Activated CD4-positive, CD25-positive, alpha-beta regulatory T cell treated with anti-CD3 and anti-CD28 coated beads, Interleukin-2, amount 50 U/mL, for 16 hours (primary cell): ENCODE measurements at places on chromosomes 7 and 10.

- no peak for DNase-seq
Observed at GRCh38 chr10:3671386-3671955, 113.5 kb downstream of the KLF6 start.

GRCh38 chr10:71223347-71224058 is 11.1 kb downstream of the UNC5B start:
- no peak for DNase-seq

- DNase-seq: no peak
Observed at GRCh38 chr7:3501671-3502070, 200.6 kb downstream of the SDK1 start.

DNA sequence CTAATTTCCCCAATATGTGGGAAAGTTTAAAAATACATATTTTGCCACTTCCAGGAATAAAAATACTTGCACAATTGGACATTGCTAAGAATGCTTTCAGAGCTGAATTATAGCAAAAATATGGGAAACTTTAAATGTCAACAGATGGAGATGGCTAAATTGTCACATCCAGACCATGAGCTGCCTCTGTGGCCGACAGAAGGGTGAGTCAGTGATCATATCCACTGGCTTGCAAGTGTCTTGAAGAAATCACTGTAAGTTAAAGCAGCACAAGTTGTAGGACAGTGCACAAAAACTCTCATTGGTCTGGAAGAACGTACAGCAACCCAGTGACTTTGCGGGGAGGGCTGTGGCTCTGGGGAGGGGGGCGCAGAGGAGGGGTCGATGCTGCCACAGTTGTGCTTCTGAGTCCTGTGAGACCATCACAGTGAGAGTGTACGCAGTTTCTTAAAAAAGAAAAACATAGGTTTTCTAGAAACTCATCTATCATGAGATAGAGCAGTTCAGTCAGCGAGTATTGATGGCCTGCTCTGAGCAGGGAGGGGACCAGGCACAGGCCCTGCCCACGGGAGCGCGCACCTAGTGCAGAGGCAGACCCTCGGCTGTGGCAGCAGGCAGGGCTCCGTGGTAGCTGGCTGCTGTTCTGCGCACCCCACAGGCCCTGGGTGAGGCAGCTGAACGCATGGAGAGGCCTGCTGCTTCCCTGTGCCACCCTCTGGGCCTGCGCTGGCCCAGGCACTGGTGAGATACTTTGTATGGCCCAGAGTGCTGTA is 25.5 kb downstream of the LRRC27 start:
- no peak for DNase-seq

DNA sequence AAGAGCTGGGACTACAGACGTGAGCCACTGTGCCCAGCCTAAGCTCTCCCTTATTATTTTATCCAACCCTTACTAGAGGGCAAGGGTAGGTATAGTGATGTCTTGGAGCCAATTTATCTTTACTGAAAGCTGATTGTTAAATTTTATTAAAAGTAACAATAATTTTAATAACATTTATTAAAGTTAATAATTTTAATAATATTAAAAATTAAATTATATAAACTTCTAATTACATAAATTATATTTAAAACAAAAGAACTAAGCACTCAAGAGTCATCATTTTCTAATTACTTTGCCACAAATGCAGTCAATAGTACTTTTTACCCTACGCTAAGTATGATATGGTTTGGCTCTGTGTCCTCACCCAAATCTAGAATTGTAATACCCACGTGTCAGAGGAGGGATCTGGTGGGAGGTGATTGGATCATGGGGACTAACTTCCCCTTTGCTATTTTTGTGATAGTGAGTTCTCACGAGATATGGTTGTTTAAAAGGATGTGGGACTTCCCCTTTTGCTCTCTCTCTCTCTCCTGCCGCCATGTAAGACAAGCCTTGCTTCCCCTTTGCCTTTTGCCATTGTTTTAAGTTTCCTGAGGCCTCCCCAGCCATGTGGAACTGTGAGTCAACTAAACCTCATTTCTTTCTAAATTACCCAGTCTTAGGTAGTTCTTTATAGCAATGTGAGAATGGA is 58.4 kb upstream of the ETV1 start:
- DNase-seq: no peak

DNA sequence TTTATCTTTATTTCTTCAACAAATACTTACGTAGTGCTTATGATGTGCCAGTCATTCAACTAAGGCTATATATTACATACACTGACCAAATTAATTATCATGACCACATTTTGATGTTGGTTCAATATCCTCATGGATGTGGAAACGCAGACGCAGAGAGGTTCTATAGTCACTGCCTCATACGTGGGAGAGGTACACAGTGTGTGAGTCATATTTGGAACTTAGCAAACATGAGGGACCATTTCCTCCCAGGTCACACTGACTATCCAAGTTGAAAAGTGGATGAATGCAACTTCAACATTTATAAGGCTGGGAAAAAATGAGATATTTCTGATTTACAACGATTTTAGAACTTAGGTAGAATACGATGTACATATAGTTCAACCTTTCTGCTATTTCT is 113.6 kb downstream of the PRLHR start:
- no peak for DNase-seq

DNA sequence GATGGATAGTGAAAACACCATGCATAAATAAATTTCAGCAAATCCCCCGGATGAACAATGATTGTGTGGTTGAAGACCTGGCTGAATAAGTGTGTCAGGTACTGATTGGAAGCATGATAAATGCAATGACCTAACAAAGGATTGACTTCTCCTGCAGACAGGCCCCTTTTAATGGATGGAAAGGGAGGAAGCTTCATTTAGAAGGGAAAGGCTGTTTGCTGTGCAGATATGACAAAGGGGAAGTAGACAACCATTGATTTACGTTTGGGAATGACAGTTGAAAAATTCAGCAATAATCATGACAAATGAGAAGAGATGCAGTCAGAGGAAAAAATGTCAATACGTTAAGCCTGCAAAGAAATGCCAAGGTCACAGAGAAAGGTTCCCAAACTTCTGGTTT is 503.8 kb downstream of the LRMDA start:
- DNase-seq: no peak

- no peak for DNase-seq
Observed at GRCh38 chr7:84536271-84536870, 341.8 kb upstream of the SEMA3A start.

GRCh38 chr7:47693216-47693615 is 111.3 kb upstream of the TNS3 start:
- DNase-seq: no peak
